ENCODE measurements at places on chromosomes 11 and 22.

- DNase-seq: no peak
Measured at GRCh38 chr22:20528405-20528978, 21.1 kb downstream of the MED15 start.

- DNase-seq: no peak
Measured at GRCh38 chr11:128235958-128236357, 351.4 kb downstream of the ETS1 start.

DNA sequence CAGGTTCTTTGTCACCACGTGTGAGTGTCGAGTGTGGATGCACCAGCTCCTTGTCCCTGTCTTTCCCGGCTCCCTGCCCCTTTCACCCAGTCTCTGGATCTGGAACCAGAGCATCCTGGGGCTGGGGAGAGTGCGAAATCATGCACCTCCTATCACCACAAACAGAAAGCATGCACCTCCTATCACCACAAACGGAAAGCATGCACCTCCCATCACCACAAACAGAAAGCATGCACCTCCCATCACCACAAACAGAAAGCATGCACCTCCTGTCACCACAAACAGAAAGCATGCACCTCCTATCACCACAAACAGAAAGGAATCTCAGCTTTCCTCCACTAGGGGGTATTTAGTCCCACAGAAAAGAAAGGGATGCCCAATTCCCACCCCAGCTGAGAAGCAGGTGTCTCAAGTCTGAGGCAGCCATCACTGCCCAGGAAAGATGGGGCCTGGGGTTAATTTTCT is 5.9 kb upstream of the GLB1L3 start:
- peak; percentile 26 for DNase-seq

- DNase-seq: peak; percentile 9
Measured at GRCh38 chr22:33018232-33018864, 39.8 kb downstream of the SYN3 start.

DNA sequence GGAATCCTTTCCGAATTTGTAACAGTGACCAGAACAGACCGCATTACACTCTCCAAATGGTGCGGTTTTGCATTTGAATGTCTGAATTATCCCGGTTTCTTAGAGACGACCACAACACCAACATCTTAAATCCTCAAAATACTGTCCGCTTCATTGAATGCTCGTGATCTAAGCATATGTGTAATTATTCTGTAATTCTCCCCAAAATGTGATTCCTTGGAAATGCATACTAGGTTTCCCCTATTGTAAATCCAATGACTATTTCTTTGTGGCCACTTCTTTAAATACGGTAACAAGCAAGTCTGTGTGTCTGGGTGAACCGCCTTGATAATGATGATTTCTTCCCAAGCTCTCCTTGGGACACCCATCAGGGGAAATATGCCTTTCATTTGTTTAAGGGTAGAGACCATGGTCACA is 87.3 kb upstream of the DBX1 start:
- DNase-seq: no peak

GRCh38 chr11:50178737-50179136 is 146.1 kb downstream of the OR4C45 start:
- no peak for DNase-seq

DNA sequence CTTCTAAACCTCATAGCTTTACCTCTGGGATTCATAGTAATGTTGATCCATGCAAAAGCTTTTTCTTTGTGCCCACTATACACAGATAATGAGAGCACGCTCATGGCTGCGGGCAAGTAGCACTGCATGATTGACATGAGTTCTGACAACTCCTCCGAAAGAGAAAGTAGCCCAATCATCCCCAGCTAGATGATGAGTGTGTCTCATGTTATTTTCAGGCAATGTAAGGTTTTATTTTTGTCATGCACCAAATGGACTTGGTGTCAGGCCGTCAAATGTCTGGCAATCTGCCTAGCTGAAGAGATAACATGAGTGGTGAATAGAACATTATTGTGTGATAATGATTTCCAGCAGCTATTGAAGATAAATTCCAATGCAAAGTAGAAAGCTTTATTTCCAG is 662.6 kb downstream of the NTM start:
- DNase-seq: no peak

- DNase-seq: no peak
Measured at GRCh38 chr11:10309163-10310093, 4.6 kb downstream of the ADM start.

GRCh38 chr11:111098091-111098490 is 147.4 kb upstream of the POU2AF2 start:
- no peak for DNase-seq

- no peak for DNase-seq
Measured at GRCh38 chr22:26047920-26048319, 121.3 kb upstream of the SEZ6L start.

- no peak for DNase-seq
Measured at GRCh38 chr22:19148417-19149046, 1.6 kb downstream of the GSC2 start.

DNA sequence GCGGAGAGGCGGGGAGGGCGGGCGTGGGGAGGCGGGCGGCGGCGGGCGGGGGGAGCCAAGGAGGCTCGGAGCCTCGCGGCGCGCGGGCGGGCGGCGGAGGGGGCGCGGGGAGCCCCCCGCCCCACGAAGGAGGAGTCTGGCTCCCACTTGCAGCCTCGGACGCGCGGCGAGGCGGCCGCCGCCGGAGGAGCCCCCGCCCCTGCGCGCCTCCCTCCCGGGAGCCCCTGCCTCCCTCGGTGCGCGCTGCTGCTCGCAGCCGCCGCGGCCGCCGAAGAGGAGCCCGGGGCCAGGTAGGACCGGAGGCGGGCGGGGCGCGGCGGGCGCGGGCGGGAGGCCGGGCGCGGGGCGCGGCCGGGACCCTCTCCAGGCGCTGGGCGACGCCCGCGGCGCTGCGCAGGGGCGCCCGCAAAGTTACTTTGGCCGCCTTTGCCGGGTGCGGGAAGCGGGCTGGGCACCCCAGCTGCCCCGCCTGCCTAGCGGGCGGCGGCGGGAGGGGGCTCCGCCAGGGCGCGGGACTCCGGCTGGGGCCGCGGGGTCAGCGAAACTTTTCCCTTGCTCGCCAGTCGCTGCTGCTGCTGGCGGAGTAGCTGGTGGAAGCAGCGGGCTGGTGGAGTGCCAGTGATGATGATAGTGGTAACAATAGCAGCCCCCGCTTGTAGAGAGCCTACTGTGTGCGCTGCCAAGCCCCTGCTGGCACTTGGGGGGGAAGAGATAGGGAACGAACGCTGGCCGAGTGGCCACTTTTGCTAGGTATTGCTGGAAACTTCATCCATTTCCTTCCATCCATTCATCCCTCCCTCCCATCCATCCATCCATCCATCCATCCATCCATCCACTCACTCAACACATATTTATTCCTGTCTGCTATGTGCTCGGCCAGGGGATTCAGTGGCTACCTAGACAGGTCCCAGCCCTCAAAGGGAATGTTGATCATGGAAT is at the start of gene MPPED1:
Gene MPPED1, plus strand, starts transcription at position 146 of the 939 bp plus-strand sequence. CDS start 12,972 bp downstream, outside the sequence.
- no peak for DNase-seq

GRCh38 chr22:19821523-19822300 is 33.0 kb downstream of the GNB1L start:
- DNase-seq: no peak

DNA sequence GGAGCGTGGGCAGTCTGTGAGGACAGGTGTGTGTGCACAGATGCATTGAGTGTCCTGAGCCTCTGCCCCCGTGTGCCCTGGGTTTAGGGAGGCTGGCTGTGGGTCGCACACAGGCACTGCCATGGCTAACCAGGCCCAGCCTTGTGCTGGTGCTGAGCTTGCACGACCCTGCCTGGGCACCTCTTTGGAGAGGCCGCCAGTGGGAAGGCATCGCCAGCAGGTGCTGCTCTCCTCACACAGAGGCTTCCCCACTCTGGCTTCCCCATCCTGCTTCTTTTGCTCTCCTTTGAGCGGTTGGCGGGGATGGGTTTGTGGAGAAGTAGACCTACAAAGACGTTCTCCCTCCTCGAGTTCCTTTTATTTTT is 4.1 kb downstream of the WNT7B start:
- no peak for DNase-seq

GRCh38 chr11:93689240-93689639 is 27.8 kb downstream of the CEP295 start:
- no peak for DNase-seq

GRCh38 chr11:111300569-111300968 is 2.2 kb downstream of the POU2AF3 start:
- DNase-seq: no peak

DNA sequence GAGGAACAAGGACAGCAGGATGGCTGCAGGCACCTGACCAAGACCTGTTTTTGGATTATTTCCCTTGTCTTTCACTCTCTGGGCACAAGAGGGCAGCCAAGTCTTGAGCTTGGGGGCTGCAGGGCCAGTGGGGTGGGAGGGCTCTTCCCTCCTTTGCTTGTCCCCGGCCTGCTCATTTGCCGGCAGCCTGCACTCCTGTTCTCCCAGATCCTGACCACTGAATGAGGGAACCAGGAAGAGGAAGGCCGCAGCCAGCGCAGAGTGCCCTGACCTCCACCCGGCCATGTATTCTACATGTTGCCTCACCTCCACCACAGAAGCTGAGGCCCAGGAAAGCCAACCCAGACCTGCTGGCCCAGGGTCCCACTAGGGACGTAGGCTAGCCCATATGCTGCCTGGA is 15.5 kb upstream of the NNMT start:
- DNase-seq: no peak

DNA sequence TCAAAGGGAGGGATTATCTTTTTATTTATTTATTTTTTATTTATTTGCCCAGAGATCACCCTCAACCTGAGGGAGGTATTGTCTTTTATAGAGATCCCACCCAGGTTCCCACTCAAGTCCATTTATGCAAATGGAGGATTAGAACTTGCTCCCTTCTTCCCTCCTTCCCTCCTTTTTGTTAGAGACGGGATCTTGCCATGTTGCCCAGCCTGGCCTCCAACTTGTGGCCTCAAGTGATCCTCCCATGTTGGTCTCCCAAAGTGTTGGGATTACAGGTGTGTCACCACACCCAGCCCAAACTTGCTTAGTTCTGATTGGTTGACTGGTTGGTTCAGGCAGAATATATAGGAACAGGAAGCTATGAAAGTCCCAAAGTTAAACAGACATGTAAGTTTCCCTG is 51.9 kb downstream of the HIPK3 start:
- no peak for DNase-seq

- DNase-seq: no peak
Measured at GRCh38 chr11:15651033-15651432, 536.3 kb downstream of the INSC start.

DNA sequence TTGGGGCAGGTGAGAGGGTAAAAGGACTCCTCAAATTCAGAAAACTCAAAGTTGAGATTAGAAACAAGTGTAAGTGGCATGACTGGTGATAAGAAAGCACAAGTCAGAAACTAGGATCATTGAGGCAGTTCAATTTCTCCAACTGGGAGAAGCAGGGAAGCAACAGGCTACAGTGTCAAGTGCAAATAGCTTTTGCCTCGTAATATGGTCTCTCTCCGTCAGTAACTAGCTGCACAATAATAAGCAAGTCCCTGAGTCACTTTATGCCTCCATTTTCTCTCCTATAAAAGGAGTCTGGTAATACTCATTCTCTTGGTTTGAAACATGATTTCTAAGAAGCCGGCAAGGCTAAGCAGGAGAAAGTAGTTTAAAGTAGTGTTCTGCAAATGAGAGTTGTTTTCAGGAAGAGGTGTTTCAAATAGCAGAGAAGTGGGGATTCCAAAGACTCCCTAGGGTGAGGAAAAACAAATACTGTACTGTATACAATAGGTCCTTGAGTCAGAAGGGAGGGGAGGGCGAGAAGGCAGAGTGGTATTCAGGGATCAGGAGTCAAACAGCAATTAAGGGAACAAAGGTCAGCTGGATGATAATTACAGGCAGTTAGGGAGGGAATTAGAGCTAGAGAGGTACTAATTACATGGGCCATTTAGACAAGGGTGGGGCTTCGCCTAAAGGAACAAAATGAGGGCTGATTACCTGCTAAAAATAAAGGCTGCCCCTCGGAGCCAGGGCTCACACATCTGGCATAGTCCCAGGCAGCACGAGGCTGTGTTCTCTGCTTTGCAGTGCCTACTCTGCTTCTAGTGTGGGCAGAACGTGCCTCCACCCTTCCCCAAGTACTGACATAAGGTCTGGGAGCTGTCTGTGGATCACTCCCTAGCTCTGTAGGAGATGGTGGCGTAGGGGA is 96.0 kb upstream of the BDNF start:
- DNase-seq: no peak

- DNase-seq: no peak
Measured at GRCh38 chr11:77084581-77085191, 17.9 kb downstream of the CAPN5 start.

DNA sequence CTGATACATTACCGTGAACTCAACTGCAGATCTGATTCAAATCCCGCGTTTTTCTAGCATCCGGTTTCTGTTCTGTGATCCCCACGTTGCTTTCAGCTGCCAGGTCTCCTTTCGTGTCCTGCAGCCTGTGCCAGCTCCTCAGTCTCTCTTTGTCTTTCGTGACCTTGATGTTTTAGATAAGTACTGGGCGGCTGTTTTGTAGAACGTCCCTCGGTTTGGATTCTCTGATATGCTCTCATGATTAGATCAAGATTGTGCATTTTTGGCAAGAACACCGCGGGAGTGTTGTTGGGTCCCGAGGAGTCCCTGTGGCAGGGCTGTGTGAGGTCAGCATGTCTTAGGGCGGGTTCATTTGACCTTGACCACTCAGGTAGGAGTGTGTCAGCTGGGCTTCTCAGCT is 38.6 kb downstream of the KCNQ1 start:
- DNase-seq: no peak

DNA sequence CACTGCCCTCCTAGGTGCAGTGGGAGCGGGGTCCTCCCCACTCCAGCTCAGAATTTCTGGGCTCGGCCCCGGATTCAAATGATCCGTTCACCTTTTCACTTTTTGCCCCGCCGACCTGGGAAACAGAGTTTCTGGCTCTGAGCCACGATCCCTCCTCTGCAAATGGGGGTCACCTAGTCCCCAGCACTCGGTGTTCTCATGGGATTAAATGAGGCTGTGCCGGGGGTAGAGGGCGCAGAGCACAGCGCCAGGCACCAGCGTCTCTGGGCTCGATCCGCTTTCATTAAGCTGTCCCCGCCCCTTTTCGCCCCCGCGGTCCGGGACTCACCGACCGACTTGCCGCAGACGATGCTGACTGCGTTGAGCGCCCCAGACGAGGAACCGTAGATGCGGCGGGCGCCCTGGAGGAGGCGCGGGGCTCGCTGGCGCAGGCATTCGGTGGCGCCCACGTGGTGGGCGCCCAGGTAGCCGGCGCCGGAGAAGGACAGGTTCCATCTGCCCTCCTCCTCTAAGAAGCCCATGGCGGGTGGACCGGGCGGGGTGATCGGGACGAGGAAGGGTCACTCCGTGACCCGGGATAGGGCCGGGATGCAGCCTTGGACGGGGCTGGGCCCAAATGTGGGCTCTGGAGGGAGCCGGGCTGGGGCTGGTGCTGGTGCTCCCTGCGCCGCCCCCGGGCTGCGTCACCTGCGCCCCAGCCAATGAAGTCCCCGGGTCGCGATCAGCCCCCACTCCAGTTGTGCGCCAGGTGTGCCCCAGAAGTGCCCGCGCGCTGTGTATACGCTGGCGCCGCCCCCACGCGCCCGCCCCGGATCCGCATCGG is at the start of gene PNPLA5:
Gene PNPLA5, minus strand, starts transcription at position 654 of the 823 bp plus-strand sequence. Its CDS starts 133 bp downstream, at position 521.
- no peak for DNase-seq

Data from naive thymus-derived CD8-positive, alpha-beta T cell (primary cell).